ENCODE measurements at places on chromosomes 11 and 22.
A peak's percentile ranks its signal among the peaks of the same experiment; 100 is the strongest.

- DNase-seq = no peak
Observed at GRCh38 chr22:32745996-32746322, 55.5 kb upstream of the TIMP3 start.

DNA sequence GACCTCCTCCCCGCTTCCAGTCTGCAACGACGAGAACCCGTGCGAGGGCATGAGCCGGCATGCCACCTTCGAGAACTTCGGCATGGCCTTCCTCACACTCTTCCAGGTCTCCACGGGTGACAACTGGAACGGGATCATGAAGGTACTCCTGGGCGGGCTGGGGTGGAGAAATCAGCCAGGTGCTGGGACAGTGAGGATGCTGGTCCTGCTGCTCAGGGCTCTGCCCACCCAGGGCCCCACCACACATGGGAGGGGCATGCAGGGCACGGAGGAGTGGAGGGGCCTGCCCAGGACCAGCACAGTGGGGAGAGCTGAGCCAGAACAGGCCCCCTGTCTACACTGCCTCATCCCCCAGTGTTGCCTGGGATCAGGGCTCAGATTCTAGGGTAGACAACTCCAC lies 107.4 kb downstream of the CACNA1I start:
- no peak for DNase-seq

DNA sequence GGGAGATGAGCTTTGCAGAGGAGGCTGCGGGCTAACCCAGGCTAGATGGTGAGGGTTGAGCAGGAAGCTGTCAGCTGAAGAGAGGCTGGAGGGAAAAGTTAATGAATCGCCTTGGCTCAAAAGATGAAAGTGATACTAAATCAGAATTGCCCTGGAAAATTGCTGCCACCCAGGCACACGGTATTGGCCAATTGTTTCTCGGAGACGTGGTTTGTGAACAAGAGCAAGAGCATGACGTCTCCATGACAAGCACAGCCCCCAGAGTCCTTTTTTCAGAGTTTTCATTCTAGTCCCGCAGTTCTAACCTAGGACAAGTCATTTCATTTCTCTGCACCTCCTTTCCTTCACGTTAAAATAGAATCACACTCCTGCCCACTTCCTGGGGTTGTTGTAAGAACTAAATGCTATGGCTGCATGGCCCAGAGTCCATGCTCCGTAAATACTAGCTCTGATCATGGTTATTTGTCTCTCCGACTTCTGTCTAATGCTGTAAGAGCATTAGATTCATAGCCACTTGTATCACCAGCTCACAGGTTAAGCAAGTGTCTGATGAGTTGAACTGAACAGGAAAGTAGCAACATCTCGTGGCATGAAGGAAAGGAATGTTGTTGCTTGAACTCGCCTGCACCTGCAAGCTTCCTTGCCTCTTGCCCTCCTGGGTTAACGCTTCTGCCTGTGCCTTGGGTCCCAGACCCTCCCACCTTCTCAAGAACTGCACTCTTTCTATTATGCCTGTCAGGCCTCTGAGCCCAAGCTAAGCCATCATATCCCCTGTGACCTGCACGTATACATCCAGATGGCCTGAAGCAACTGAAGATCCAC lies 33.8 kb upstream of the NUP50 start:
- no peak for DNase-seq

- DNase-seq = no peak
Observed at GRCh38 chr11:111521135-111521534, 6.6 kb downstream of the HOATZ start.

DNA sequence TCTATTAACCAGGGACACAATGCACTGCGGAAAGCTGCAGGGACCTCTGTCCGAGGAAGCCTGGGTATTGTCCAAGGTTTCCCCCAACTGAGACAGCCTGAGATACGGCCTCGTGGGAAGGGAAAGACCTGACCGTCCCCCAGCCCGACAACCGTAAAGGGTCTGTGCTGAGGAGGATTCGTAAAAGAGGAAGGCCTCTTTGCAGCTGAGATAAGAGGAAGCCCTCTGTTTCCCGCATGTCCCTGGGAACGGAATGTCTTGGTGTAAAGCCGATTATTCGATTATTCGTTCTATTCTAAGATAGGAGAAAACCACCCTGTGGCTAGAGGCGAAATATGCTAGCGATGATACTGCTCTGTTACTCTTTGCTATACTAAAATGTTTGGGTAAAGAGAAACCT lies 5.2 kb downstream of the BET1L start:
- DNase-seq = no peak

DNA sequence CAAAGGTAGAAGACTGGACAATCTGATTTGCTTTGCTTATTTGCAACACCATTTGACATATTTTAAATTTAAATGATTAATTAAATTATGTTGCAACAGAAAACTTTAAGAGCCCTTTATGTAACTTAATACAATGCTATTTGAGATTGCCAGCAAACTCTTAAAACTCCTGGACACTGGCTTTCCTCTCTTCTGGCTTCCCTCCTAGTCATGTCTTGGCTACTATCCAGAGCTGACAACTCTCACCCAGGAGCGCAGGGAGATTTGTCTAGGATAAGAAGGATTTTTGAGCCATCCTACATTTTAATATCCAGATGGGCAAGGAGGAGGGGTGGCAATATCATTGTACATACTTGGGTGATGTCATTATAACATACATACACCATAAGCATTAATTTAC lies 134.3 kb downstream of the ELP4 start:
- no peak for DNase-seq

DNA sequence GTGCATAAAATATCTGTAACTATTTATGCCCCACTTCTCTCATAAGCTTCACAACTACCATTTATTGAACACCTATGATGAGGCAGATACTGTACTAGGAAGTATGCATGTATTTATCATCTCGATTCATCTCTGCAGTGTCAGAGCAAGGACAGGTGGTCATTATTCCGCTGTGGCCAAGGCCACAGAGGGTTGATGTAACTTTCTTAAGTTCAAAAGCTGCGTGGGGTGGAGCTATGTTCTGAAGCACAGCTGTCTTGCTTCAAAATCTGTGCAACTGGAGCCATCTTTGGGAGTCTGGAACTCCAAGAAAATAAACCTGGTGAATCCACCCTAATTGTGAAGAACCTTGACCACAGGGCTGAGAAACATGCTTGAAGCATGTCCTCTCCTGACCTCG lies 60.2 kb upstream of the HMGXB4 start:
- DNase-seq = no peak

GRCh38 chr11:132535830-132536229 lies 996.5 kb downstream of the OPCML start:
- DNase-seq = no peak

DNA sequence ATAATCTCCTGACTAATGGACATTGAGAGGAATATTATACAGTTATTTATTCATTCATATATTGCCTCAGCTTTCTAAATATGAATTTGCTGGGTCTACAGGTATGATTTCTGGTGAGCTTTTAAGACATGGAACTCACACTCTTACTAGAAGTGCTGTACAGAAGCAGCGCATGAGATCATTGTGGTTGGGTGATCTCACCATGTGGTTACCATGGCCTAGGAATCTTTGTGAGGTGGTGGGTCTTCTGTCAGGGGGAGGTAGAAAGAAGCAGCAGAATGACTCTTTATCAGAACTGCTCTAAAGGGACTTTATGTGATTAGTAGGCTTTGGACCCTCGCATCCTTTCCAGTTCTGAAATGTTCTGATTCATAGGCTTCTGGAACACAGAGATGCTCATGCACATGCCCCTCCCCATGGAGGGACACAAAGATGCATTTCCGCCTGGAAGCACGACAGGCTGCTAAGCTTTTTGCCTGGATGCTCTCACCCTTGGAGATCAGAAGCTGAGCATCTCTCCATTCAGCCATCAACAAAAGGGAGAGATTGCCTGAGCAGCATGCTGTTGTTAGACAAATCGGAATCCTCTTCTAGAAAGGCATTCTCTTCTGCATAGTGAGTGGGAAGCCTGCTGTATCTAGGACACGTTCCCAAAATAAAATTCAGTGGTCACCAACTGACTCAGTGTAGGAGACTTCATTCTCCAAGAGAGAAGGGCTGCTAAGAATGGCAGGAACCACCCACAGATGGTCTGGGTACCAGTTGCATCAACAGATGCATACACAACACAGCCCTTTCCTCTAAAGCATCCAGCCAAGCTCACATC lies 51.3 kb downstream of the KIRREL3 start:
- DNase-seq = no peak

GRCh38 chr11:10725114-10725906 lies 25.7 kb upstream of the CTR9 start:
- peak; percentile 8 for DNase-seq

GRCh38 chr11:92098172-92098571 lies 126.4 kb upstream of the FAT3 start:
- no peak for DNase-seq

DNA sequence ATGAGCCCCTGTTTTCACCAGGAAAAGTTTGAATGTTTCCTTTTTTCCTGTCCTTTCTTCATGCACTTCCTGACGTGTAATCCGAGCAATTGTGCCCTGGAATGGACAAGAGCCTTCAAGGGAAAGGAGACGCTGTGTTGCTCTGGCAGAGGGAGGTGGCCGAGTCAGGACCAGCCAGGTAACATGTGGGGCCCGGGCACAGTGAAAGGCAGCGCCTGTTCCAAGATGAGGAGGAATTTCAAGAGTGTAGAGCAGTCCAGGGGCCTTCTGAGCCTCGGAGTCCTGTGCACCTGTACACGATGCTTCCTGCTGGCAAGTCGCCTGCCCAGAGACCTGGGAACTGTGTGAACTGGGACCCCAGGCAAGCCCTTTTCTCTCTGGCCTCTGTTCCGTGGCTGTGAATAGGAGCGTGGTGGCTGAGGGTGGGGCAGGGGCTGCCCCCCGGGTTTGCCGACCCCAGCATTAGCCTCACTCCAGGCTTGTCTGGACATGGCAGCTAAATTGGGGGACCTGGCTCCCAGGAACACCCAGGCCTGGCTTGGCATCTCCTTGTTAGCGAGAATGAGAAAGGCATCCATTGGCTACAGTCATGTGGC lies 92.0 kb downstream of the MYEOV start:
- no peak for DNase-seq

DNA sequence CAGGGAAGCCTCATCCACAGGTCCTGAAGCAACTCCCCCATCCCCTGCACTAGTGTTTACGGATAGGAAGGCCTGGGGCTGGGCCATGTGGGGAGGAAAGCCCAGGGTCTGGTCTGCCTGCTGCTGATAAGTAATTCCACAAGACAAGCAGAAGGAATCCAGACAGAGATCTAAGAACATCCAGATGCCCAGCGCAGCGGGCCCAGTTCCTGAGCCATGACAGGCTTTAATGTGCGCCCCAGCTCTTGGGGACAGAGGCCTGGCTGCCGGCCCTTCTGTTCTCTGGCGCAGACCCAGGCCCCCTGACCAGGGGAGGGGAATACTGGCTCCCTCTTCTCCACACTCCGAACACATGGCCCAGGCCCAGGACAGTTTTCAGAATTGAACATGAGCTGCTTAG lies 28.8 kb upstream of the ETS1 start:
- DNase-seq = no peak

- DNase-seq = peak; percentile 57
Observed at GRCh38 chr11:123454060-123454651, 24.1 kb downstream of the GRAMD1B start.

GRCh38 chr11:78241475-78241874 lies 52.8 kb downstream of the USP35 start:
- DNase-seq = no peak

DNA sequence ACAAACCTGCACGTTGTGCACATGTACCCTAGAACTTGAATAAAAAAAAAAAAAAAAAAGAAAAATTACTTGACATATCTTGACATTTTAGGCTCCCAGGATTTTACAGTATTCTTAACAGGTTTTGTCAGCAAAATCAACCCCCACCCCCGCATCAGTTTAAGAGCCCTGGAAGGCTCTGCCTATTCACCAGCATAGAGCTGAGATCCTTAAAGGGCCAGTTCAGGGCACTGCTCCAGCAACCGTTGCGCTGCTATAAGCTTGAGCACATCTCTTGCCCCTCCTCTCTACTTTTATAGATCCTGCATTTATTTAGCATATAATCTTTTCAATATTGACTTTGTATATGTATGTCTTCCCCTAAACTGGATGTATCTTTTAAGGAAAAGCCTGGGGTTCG lies 697 bp upstream of the PAFAH1B2 start:
- peak; percentile 50 for DNase-seq

DNA sequence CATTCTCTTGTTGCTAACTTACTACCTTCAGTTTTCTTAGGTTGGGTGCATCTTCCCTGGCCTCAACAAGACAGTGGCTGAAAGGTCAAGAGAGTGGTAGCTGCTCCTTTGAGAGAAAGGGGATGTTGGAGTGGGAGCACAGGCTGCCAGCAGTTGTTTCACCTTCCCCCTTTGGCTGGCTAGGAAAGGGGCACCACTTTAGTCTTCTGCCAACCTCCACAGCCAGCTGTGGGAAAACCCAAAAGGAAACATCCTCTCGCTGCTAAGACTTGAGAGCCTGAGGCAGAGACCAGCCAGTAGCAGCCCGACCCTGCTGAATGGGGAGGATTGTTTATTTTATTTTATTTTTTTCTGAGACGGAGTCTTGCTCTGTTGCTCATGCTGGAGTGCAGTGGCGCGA lies 34.4 kb downstream of the MARK2 start:
- DNase-seq = no peak

DNA sequence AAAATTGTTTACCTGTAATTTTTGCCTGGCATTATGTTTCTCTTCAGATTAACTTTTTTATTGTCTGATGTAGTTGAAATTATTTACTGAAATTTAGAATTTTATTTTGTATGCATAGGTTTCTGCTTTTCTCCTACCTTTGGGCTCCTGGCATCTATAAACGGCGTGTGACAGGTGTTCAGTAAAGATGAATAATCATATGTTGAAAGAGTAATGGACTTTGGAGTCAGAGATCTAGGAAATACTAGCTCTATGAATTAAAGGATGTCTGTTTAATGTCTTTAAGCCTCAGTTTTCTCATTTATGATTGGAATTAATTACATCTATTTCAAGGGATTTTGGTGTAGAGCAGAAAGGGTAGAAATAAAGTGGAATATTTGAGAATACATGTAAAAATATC lies 7.2 kb upstream of the ANGPTL5 start:
- no peak for DNase-seq

GRCh38 chr11:132589791-132590190 lies 942.5 kb downstream of the OPCML start:
- DNase-seq = no peak

GRCh38 chr11:112967082-112967481 lies 5.9 kb downstream of the NCAM1 start:
- no peak for DNase-seq

- no peak for DNase-seq
Observed at GRCh38 chr11:84594602-84595001, 1032.5 kb downstream of the DLG2 start.
